ENCODE measurements at places on chromosomes 3 and 15.

DNA sequence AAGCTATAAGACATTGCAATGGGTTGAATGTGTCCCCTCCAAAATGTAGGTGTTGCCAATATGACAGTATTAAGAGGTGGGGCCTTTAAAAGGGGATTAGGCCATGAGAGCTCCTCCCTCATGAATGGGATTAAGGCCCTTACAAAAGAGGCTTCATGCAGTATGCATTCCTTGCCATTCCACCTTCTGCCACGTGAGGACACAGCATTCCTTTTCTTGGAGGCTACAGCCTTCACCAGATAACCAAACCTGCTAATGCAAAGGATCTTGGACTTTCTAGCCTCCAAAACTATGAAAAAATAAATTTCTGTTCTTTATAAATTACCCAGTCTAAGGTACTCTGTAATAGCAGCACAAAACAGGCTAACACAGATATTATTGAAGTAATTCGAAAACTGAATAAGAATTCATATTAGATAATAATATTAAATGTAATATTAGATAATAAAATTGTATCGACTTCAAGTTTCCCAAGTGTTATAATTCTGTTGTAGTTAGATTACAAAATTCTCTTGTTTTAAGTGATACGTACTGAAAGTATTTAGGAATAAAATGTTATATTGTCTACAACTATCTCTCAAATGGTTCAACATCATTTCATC is 29.4 kb upstream of the ATP8B4 start:
- peak; percentile 95 for DNase-seq

- no peak for DNase-seq
Measured at GRCh38 chr3:194995922-194996321, 275.0 kb downstream of the XXYLT1 start.

DNA sequence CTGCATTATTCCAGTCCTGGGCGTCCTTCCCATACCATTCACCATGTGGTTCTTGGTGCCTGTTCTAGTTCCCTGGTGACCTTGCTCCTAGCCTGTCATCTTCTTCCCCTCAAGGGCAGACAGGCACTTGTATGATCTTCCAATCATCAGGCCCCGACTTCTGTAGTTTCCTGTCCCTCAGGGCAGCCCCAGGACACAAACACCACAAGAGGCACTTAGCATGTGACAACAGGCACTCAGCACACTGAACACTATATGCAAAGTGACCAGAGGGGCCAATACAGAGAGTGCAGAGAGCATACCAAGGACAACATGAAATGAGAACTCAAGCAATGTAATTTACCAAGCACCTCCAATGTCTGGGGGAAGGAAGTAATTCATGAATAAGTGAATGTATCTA is 17.9 kb downstream of the TMEM40 start:
- DNase-seq, result no peak

DNA sequence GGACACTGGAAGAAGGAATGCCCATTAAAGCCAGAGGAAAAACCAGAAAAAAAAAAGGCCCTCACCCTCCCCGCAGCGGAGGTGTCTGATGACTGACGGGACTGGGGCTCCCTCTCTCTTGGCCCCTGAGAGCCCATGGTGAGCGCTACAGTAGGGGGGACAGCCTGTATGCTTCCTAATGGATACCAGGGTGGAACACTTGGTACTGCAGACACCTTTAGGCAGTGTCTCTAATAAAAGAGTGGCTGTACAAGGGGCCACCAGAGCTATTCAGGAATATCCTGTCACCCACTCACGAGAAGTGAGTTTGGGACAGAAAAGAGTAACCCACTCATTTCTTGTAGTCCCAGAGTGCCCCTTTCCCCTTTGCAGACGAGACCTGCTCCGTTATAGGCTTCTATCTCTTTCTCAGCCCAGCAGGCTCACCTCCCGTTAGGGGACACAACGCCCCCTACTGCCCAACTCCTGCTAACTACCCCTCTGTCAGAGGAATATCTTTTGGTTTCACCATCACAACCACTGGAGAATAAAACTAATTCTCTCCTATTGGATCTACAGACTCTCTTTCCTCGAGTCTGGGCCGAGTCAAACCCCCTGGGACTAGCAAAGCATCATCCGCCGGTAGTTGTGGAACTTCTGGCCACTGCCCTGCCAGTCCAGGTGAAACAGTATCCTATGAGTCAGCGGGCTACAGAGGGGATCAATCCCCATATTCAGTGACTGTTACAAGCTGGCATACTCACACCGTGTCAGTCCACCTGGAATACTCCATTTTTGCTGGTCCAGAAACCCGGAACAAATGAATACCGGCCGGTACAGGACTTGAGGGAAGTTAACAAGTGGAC is 40.8 kb downstream of the ZBTB11 start:
- peak; percentile 52 for DNase-seq

DNA sequence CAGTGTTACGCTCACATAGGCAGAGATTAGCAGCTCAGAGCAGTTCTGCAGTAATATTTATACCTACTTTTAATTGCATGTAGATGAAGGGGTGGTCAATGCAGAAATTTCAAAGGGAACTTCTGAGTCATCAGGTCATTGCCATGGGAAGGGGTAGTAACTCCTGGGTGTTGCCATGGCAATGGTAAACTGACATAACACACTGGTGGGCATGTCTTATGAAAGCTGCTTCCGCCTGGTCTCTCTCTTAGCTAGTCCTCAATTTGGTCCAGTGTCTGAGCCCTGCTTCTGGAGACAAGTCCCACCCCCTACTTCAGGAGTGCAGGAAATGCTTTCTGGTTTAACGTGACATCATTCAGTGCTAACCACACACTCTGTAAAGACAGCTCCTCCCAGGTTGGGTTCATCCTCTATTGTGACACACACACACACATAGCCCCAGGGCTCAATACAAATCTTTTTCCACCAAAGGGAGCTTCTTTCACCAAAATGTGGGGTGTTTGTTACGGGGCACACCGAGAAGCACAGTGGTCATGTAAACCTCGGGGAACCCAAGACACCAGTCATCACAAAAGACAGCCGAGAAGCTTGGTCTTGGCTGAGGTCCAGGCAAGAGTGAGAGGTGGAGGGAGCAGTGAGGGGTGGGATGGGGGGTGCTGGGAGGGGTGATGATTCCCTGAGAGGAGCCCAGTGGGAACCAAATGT is 74.5 kb downstream of the TLE3 start:
- peak; percentile 26 for DNase-seq

DNA sequence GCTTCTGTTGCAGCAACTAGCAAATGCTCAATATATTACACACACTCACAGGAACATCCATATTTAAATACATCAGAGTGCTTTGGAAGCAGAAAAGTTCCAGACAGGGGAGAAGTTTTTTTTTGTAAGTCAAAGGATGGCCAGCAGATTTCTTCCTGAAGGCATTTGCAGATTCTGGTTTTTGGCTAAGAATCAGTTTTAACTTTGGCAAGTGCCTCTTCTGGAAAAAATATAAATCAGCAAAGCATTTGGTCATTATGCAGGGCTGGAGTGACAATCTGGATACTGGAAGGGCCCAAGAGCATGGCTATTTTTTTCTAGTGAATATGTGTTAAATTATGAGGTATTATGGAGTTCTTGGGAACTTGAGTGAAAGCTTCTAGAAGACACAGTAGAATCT is 495.3 kb upstream of the ARPP21 start:
- no peak for DNase-seq

DNA sequence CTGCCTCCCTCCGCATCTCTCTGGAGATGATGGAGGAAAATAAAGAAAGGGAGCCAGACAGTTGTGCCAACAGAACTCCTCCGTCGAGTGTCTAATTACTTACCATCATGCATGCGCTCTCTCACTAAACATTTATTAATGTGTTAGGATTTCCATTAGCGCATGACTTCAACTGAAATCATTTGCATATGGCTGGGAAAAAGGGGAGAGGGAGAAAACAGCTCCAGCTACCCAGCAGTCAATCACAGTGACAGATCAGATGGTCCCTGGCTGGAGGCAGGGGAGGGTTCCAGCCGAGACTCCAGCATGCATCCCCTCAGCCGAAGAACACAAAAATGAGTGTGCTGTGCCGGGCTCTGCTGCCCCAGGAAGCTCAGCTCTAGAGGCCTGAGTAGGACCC is 6.8 kb upstream of the RHO start:
- no peak for DNase-seq

Measured in HAP-1 (cell line).